ENCODE measurements at places on chromosomes 5 and 9.
A peak's percentile ranks its signal among the peaks of the same experiment; 100 is the strongest.

DNA sequence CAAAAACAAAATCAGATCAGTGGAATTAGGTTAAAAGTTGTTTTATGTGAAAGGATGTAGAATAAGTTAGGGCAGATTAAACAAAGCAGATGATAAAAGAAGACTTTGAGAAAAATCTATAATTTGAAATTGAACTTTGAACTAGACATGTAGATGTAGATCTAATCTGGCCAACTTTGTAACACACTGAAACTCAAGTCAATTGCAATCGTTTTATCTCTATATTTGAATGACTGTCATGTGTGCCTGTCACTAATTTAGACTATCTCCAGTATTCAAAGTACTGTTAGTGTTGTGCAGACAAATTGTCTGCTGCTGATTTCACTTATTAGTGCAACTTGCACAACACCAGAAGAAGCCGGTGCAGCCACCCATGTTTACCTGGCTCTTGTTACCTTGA, 39.8 kb downstream of the ACOT12 start:
- no peak for DNase-seq

GRCh38 chr9:33127881-33128280, 39.3 kb downstream of the B4GALT1 start:
- DNase-seq = no peak

DNA sequence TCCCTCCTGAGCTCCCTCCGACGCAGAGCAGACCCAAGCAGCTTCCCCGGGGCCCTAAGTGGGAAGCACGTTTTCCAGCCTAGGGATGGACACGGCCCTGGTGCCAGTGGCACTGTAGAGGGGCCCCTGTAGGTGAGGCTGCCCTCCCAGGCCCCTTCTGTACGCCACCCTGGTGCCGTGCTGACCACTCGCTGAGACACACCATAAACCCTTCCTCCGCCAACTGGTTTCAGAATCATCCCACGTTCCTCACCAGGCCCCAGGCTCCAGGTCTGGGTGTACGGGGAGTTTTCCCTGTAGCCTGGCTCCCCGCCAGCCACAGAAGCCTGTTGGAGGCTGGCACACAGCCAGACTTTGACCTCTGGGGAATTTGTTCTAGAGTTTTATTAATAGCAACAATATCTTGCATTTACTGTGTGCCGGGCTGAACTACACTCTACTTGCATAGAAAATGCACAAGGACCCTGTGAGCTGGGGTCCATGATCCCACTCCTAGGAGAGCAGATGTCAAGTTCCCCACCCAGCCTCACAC, 18.2 kb upstream of the WDR38 start:
- DNase-seq = peak; percentile 93

- DNase-seq = no peak
These were observed 67.2 kb downstream of the MRPL36 start for GRCh38 chr5:1732238-1732941.

- no peak for DNase-seq
These were observed 48.3 kb downstream of the IARS1 start for GRCh38 chr9:92245005-92245797.

DNA sequence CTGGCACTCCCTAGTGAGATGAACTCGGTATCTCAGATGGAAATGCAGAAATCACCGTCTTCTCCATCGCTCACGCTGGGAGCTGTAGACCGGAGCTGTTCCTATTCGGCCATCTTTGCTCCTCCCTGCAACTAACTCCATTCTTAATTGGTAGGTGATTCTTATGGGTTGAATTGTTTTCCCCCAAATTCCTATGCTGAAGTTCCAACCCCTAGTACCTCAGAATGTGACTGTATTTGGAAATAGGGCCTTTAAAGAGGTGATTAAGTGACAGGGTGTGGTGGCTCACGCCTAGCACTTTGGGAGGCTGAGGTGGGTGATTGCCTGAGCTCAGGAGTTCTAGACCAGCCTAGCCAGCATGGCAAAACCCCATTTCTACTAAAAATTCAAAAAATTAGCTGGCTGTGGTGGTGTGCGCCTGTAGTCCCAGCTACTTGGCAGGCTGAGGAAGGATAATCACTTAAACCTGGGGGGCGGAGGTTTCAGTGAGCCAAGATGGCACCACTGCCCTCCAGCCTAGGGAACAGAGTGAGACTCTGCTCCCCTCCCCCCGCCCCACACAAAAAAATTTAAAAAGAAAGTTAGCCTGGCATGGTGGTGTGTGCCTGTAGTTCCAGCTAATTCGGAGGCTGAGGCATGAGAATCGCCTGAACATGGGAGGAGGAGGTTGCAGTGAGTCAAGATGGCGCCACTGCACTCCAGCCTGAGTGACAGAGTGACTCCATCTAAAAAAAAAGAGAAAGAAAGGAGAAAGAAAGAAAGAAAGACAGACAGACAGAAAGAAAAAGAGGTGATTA, 25.2 kb upstream of the FOCAD start:
- peak; percentile 51 for DNase-seq

DNA sequence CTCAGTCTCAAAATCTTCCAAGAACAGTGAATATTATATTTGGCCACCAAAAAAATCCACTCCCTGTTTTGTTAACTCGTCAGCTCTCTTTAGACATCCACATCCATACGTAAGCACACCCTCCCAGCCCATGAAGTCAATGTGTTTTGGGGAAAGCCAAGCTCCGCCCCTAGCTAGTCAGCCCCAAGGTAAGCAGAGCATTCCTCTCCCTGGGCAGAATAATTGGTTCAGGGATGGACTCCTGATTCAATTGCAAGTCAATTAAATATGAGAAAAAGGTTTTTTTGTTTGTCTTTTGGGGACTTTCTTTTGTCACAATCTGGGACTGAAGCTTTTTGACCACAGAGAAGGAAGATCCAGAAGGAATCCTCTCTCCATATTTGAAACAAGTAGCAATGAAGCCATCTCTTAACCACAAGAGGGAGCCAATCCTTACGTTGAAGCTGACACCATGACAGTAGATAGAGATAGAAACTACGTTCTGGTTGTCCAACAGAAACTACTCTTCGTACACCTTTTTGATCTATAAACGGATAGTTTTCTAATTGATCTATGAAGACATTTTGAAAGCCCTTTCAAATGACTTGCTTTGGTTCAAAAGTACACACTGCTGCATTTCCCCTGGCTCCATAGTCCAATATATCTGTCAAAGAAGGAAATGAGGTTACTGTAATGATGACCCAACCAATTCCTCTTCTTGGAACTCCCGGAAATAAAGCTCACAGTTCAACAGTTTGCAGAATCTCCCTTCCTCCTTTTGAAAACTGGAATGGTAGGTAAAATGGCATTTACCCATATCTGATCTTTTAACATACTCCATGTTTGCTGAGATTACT, 166.4 kb downstream of the TLE1 start:
- peak; percentile 37 for DNase-seq

DNA sequence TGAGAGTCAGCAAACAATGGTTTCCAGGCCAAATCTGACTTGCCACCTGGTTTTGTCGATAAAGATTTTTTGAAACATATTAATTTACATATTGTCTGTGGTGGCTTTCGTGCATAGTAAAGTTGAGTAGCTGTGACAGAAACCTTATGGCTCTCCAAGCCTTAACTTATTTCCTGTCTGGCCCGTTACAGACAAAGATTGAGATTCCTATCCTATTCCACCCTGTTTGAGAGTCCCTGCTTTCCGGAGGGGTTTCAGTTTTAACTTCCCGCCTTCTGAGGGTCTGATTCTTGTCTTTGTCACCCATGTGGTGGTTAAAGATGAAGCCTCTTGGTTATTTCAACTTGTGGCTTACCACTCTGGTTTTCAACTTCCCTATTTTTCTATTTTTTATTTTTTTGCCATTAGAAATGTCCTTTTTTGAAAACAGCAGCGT, 11.4 kb downstream of the OTULIN start:
- DNase-seq = no peak

DNA sequence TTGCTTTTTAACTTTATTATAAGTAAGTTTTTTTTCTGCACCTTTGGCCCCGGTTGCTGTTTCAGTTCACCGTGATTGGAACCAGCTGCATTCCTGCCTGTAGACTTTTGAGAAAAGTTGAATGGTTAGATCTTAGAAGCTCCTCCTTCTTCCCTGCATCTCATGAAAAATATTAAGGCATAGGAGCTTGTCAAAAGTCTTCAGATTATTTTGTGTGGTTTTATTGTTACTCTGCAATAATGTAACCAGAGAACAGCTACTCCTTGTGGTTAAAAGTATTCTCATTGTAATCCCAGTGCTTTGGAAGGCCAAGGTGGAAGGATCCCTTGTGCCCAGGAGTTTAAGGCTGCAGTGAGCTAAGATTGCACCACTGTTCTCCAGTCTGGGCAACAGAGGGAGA, 3.3 kb upstream of the SLC2A8 start:
- DNase-seq = no peak

- peak; percentile 58 for DNase-seq
These were observed 235.3 kb downstream of the PRDM9 start for GRCh38 chr5:23742701-23743100.

DNA sequence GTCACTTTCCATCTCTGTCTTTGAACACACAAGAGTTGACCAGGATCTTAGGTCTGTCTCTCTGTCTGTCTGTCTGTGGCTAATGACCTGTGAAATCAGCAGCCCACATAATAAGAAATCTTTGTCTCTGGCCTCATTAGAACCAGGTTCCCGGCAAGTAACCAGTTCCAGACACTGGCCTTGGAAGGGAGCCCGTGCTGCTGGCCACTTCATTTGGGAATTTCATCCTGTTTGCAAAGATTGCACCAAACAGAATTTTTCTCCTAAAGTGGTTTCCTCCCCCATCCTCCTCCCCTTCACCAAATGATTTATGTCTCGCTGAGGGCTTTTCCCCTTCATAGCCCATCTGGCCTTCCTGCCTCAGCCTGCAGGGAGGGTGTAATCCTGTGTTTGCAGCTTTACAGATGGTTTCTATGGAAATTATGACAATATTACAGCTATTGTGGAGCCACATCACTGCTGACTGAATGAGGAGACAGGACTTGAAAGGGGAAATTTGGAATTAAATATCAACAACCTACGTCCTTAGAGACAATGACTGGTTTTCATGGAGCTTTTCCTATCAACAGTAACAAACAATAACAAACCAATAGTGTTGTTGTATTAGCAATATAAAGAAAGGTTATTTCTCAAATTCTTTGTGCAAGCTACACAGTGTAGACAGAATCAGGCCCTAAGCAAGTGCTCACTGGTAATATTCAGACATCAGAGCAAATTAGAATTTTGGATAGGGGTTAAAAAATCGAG, 25.7 kb downstream of the DPYSL3 start:
- peak; percentile 83 for DNase-seq

GRCh38 chr5:36928947-36929346, 52.4 kb downstream of the NIPBL start:
- no peak for DNase-seq

- no peak for DNase-seq
These were observed 220.5 kb upstream of the ADRA1B start for GRCh38 chr5:159695741-159696294.

DNA sequence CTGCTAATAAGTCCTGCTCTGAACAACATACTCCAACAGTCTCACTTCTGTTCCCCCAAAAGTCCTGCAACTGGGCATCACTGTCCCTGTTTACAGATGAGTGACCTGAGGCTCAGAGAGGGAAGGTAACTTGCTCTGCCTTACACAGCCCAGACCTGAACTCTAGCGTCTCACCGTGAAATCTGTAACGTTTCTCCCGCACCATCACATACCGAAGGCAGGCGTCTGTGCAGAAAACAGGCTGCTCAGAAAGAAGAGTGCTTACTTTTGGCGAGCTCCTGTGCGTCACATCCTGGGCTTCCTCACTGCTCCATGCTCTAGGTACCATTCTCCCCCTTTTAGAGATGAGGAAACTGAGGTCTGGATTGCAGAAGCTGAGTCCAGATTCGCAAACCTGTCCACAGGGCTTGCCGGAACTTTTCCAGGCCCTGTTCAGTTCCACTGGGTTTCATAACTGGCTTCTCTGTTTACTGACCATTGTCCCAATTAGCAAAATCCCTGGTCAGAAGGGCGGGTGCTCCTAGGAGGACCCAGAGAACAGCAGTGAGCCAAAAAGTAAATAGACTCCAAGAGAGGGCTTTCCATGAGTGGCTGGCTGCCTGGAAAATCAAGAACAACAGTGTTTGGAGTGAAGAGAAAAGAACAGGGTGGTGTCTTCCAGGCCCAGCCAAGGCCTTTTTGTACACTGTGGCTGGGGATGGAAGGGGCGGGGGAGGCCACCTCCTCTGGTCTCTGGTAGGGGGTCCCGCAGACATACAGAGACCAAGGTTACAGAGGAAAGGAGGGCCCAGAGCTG, 27.1 kb downstream of the GSN start:
- DNase-seq = no peak

GRCh38 chr5:123511290-123511647, 708 bp upstream of the CSNK1G3 start:
- no peak for DNase-seq

- DNase-seq = no peak
These were observed 435.5 kb upstream of the ZNF608 start for GRCh38 chr5:125181955-125182354.

DNA sequence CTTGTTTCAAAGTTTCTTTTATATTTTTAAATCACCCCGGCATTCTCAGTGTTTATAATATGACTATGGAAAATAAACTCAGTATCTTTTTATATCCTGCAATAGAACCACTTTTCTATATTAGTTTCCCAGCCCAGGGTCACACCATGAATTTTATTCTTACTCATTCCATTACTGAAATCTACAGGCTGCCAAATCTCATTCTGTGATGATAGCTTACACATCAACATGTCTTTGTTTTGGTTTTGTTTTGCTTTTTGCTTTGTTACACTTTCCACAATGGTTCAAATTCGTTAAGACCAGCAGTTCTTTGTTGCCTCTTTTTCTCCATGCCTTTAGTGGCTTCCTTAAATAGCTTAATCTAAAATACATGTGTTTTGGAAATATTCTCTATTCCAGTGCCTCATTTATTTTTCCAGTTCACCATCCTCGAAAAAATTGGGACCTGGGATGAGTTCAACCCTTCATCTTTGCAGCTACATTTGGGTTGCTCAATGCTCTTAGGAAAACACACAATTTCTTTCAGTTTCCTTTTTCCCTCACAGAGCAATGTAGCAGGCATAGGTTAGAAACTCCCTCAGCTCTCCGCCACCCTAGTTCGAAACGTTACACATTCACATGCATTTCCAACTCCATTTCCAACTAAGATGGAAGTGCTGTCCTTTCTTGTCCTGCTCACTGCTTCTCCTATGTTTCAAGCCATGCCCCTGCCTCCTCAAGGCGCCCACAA, 1146.3 kb downstream of the MAT2B start:
- DNase-seq = no peak

- DNase-seq = no peak
These were observed 229.0 kb downstream of the TSSK1B start for GRCh38 chr5:113205807-113206206.

GRCh38 chr9:126348911-126349550, 22.4 kb downstream of the MVB12B start:
- no peak for DNase-seq

DNA sequence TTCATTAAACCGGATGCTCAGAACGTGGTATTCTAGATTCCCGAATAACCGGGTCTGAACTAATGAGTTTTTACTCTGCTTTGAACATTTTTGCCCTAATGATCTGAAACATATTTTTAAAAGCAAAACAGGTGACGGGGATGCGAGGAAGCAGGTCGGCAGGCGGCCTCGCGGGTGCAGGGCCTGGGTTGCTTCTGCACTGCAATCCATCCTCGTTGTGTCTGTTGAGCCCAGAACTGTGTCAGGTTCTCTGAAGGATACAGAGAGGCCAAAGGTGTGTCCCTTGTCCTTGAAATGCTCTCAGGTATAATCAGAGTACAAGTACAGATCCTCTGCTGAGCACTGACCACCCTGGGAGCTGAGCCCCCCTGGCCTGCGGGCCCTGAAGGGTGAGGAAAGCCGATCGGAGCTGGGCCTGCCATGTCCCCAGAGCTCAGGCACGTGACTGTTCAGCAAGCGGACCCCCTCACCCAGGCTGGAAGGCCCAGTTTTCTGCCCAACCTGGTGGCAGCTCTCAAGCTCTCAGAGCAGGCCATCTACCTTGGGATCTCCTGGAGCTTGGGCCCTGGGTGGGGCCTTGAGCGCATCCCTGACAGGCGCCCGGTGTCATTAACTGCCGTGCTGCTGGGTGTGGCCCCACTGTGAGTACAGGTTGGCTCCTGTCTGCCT, 151.8 kb downstream of the OLFM1 start:
- DNase-seq = no peak
